Brain microvascular endothelial cell (primary cell): ENCODE measurements at places on chromosomes 12 and 14.

GRCh38 chr14:103228076-103228806 is 105.0 kb downstream of the TNFAIP2 start:
- no peak for DNase-seq

DNA sequence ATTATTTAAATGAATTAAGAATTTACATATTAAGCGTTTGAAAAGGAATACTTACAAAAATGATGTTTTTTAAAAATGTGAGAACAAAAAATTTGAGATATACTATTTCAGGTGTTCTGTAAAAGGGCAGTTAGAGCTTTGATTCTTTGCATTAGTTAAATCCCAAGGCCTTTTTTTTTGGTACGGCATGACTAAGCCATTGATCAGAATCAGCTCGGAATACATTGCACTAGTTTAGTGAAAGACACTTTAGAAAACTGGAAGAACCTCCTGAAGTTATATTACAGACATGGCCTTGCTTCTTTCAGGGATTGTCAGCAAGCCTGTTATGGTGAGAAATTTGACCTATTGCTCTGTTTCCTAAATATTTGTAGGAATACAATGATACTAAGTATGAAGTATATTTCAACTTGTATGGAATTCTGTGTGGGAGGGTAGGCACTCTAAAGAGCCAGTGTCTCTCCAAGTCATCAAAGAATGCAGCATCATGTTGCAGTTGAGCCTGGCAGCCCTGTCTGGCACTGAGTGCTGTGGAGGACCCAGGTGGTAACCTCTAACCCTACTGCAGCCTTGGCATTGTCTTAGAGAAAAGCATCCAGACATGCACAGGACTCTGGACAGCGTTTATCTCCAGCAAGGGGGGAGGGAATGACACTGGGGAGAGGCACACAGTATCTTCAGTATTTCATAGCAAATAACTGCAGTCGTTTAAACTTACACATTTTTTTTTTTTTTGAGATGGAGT is 1.5 kb downstream of the KLC1 start:
- no peak for DNase-seq

GRCh38 chr12:108560321-108560721 is 652 bp downstream of the SART3 start:
- peak; percentile 56 for DNase-seq

- no peak for DNase-seq
Measured at GRCh38 chr12:64097366-64098105, 124.6 kb downstream of the KICS2 start.

DNA sequence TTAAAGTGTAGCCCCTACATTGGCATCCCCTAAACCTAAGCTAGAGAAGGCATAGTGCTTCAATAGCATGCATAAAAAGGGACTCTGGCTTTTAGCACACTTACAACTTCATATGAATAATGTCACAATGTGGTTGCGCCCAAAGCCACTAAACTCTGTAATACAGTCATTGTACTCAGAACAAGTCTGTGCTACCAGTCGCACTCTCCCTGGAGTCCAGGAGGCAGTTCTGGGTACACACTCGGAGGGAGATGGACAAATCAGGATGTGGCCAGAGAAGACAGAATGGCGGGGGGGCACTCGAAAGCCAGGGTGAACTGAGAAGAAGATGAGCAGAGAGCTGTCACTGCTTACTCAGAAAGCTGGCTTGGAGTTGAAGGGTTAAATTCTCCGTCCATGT is 10.6 kb downstream of the SAMD4A start:
- DNase-seq, result no peak

DNA sequence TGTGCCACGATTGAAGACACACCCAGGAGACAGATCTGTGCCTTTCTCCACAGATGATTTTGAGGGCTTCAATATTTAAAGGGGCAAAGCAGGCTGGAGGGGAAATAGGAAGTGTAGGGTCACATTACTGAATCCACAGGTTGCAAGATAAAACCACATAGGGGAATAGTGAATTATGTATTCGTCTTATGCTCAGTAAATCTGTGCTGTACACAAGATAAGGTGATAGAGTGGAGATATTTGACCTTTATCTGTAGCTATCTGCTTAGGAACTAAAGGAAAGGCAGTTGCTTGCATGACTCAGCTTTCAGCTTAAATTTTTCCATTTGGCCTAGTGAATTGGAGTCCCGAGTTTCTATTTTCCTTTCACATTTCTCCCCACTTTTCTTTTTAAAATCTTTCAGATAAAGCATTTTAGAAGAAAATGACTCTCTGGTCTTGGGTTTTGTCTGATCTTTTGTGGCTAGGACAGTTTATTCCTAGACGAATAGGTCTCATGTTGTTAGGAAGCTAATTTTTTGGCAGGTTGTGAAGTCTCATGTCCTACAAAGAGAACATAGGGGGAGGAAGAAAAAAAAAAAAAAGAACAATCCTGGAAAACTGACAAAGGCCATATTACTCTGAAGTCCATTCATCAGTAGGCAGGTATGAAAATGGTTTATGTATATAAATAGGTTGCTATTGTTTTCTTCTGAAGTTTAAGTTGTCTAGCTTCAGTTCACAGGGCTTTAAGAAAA is 55.4 kb downstream of the FBXO33 start:
- DNase-seq, result no peak

DNA sequence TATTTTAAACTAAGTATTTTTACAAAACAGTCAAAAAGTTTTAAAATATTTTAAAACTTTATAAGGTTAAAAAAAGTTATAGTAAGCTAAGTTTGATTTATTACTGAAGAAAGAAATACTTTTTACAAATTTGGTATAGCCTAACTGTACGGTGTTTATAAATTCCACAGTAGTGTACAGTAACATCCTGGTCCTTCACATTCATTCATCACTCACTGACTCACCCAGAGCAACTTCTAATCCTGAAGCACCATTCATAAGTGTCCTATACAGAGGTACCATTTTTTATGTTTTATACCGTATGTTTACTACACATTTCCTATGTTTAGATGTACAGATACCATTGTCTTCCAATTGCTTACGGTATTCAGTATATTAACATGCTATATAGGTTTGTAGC is 170.0 kb downstream of the KLHL28 start:
- no peak for DNase-seq

- DNase-seq, result no peak
Measured at GRCh38 chr14:51487848-51488247, 163.9 kb upstream of the FRMD6 start.

DNA sequence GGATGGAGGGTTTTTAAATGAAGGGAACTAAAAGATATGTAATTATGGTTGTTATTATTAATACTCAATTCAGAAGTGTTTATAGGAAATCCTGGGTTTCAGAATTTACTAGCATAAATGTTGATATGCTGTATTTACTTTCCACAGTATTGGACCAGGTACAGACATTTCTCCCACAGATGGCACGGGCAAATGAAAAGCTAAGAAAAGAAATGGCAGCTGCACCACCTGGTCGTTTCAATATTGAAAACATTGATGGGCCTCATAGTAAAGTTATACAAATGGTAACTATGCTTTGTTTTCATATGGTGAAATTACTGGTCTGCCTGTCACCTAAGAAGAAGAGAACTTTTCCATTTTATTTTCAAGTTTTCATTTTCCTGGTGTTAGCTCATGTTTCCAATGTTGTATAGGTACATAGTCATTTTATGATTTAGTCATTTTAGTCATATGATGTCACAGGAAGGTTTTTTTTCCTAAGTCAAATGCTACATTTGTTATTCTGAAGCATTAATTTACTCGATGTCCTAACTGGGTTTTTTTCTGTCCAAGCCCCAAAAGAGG is 5.5 kb downstream of the NOPCHAP1 start:
- no peak for DNase-seq

- DNase-seq, result peak; percentile 53
Measured at GRCh38 chr12:1634590-1635191, 5.7 kb downstream of the WNT5B start.

- DNase-seq, result peak; percentile 35
Measured at GRCh38 chr12:89663577-89664357, 44.9 kb downstream of the ATP2B1 start.

DNA sequence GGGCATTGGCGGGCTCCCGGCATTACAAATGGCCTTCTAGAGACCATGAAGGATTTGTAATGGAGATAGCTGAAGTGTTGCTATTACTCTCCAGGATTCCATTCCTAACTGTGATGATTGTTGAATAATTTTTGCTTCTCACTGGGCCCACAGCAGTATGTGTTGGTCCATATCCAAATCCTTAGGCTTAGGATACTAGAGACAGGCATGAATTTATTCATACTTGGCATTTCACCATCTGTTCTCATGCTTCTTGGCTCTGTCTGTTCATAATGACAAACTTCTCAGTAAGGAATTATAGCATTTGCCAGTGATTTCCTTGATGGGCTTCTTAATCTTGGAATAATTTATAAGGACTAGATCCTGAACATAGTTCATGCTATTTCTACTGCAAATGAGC is 832.9 kb downstream of the C12orf50 start:
- DNase-seq, result no peak

DNA sequence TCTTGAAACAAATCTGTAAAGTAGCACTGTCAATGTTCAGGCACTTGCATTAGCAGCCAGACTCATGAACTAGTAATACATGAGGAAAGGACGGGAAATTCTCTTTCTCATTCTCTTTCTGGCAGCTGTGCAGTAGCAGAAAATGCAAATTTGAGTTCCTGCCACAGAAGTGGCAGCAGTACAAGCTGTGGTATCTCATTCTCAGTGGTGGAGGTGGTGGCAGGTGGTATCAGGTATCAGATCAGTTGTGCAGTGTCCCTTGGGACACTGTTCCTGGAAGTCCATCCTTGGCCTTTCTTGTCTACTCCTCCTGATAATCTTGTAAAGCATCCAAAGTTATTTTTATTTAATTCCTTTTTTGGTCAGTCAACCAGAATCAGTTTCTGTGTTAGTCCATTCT is 103.0 kb downstream of the C12orf42 start:
- no peak for DNase-seq

- no peak for DNase-seq
Measured at GRCh38 chr12:115094163-115094816, 410.3 kb upstream of the TBX3 start.

GRCh38 chr12:15707516-15708199 is 81.5 kb downstream of the EPS8 start:
- DNase-seq, result no peak

DNA sequence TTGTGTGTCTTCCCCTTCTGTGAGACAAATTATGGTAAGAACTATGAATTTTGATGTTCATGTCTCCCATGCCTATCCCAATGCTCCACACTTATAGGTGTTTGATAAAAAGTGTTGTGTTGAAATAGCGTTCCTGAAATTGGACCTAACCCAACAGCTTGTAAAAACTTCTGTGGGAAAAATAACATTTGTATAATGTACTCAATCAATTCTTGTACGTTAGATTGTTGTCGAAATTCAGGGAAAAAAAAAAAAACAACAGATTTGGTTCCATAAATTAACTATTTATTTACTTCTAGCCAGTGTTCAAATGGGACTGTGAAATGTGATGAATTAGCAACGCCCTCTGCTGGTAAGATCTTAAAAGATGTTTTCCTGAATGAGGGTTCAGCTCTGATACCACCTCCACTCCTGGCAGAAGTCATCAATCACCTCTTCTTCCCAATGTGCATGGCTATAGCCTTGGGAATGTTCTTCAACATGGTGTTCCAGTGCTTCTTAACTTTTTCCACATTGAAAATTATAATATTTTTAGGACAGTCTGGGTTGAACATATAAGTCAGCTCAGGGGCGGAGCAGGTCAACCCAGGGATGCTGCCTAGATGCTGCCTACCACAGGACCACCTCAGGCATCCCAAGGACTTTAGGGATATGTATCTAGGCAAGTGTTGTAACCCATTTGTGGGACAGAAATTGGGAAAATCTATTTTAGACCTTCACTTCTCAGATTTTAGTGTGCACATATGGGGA is 170.6 kb downstream of the OTOGL start:
- DNase-seq, result peak; percentile 41

GRCh38 chr14:92287987-92288386 is 35.0 kb upstream of the SLC24A4 start:
- no peak for DNase-seq

- DNase-seq, result peak; percentile 51
Measured at GRCh38 chr14:91229743-91230200, 14.7 kb downstream of the GPR68 start.

GRCh38 chr14:92563359-92563758 is 49.8 kb downstream of the RIN3 start:
- DNase-seq, result peak; percentile 39
